ENCODE measurements at places on chromosomes 2 and 18.

- no peak for DNase-seq
Observed at GRCh38 chr2:7639476-7639875, 722.3 kb downstream of the RNF144A start.

- DNase-seq = no peak
Observed at GRCh38 chr2:158464426-158465281, 7.9 kb downstream of the PKP4 start.

GRCh38 chr2:85772019-85772745, 18.4 kb downstream of the ATOH8 start:
- peak; percentile 65 for DNase-seq

DNA sequence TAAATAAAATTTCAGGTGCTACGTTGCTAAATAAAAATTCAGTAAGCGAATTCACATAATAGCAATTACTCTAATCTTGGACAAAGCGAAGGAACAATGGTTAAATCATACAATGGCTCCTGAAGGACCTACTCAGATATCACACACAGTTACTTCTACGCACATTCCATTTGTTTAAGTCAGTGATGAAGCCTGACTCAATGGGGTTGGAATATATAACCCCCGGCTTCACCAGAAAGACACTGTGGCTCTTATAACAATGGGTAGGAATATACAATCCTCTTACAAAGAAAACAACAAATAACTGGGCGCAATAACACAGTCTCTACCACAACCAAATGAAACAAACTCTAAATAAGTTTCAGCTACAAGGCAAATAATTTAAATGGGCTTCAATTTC, 349.5 kb downstream of the IRS1 start:
- DNase-seq = no peak

GRCh38 chr2:169732583-169733358, 861 bp upstream of the KLHL23 start:
- no peak for DNase-seq

DNA sequence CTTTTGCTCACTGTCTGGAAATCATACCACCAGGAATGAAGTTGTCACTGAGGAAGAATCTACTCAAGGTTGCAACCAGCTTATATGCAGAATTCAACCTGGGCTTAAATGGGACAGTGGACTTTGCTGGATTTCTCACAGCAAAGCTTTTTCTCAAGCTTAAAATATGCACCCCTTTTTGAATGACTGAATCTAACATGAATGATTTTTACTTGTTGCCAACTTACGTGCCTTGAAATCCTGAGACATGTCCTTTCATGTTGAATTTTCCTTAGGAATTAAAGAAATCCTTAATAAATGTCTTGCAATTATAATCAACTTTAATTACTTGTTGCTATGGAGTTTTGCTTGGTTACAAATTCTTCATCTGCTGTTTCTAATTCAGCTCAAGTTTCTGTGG, 57.4 kb downstream of the SPP2 start:
- DNase-seq = no peak

- DNase-seq = no peak
Observed at GRCh38 chr2:113162869-113163268, 10.9 kb upstream of the PSD4 start.

DNA sequence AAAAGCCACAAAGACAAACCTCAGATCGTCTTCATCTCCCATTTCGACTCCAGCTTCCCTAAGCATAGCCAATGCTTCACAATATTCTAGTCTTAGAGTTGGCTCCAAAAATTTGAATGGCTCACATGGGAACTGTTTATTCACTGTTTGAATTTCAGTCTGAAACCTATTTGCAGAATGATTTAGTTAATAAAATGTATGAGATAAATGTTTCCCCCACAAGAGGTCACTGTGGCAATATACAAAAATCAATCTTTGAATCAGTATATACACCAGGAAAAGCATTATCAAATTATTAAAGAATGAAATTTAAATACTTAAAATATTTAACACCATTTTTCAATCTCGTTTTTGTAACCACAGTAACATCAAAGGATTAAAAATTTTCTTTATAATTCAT, 40.0 kb upstream of the MCM6 start:
- no peak for DNase-seq

Data from H9 (cell line).